Mesangial cell (primary cell): ENCODE measurements at places on chromosomes 6 and 20. TPM values are rescaled to one million over a fixed set of nuclear protein-coding genes. Genes with fewer than 3 reads are reported as not detected.

SEL1L2 gene
- total RNA-seq, result not detected in 2 replicates

B3GAT2 gene
- total RNA-seq, result not detected in 2 replicates

BTBD9 gene
- 2.4 and 6.7 TPM in 2 replicates for total RNA-seq

TOX2 gene
- total RNA-seq, result 5.1 and 6.6 TPM in 2 replicates

ISM1 gene
- total RNA-seq, result 0.33 and 1.5 TPM in 2 replicates

OXT gene
- total RNA-seq, result not detected in 2 replicates

SLC25A27 gene
- 1.3 and 2.5 TPM in 2 replicates for total RNA-seq

TBXT gene
- not detected in 2 replicates for total RNA-seq

SIRPG gene
- not detected in 2 replicates for total RNA-seq

SLC17A9 gene
- 12.5 and 33.6 TPM in 2 replicates for total RNA-seq

PSORS1C2 gene
- not detected in 2 replicates for total RNA-seq

KIFC1 gene
- total RNA-seq, result 9.0 and 126 TPM in 2 replicates

WFDC10B gene
- not detected in 2 replicates for total RNA-seq

WFDC8 gene
- total RNA-seq, result not detected in 2 replicates

RIPPLY2 gene
- not detected in 2 replicates for total RNA-seq

L3MBTL1 gene
- total RNA-seq, result 3.3 and 10.3 TPM in 2 replicates

FOXF2 gene
- not detected in 2 replicates for total RNA-seq

SIRPB1 gene
- 4.1 and 6.2 TPM in 2 replicates for total RNA-seq

RNF39 gene
- total RNA-seq, result not detected in 2 replicates

RNF182 gene
- total RNA-seq, result 3.7 and 3.8 TPM in 2 replicates

EBF4 gene
- total RNA-seq, result 0.98 and 7.2 TPM in 2 replicates

AFG1L gene
- total RNA-seq, result 2.1 and 4.6 TPM in 2 replicates

BNIP5 gene
- not detected in 2 replicates for total RNA-seq

NR2E1 gene
- total RNA-seq, result not detected in 2 replicates

MYLK2 gene
- 0.65 and 0.76 TPM in 2 replicates for total RNA-seq

C6orf52 gene
- total RNA-seq, result 1.6 TPM in 1 of 2 replicates, not detected in the other

DEFB118 gene
- total RNA-seq, result not detected in 2 replicates

OPN5 gene
- not detected in 2 replicates for total RNA-seq

ULBP2 gene
- 2.8 and 6.4 TPM in 2 replicates for total RNA-seq

EPHA7 gene
- total RNA-seq, result 1.1 and 26.4 TPM in 2 replicates

HMGN3 gene
- total RNA-seq, result 42.2 and 44.0 TPM in 2 replicates

RGS17 gene
- total RNA-seq, result 2.5 and 5.2 TPM in 2 replicates

IP6K3 gene
- 0.98 and 8.2 TPM in 2 replicates for total RNA-seq

LPA gene
- total RNA-seq, result not detected in 2 replicates

EDN3 gene
- total RNA-seq, result not detected in 2 replicates

RSPH4A gene
- total RNA-seq, result 0.13 and 0.16 TPM in 2 replicates

CHMP4B gene
- total RNA-seq, result 33.1 and 34.1 TPM in 2 replicates

MYH7B gene
- total RNA-seq, result under 0.01 and 0.76 TPM in 2 replicates

CRIP3 gene
- total RNA-seq, result not detected in 2 replicates

ECT2L gene
- total RNA-seq, result not detected in 2 replicates

LAMA2 gene
- total RNA-seq, result 0.81 and 6.3 TPM in 2 replicates

DOP1A gene
- 3.1 and 7.9 TPM in 2 replicates for total RNA-seq

PSORS1C1 gene
- 0.49 and 1.4 TPM in 2 replicates for total RNA-seq

HLA-DRA gene
- total RNA-seq, result not detected in 2 replicates

HLA-DRB5 gene
- not detected in 2 replicates for total RNA-seq

EPB41L2 gene
- total RNA-seq, result 30.0 and 56.4 TPM in 2 replicates

RBBP8NL gene
- total RNA-seq, result not detected in 2 replicates

CST2 gene
- total RNA-seq, result 1.5 and 17.5 TPM in 2 replicates

CLDN20 gene
- not detected in 2 replicates for total RNA-seq

LIN28B gene
- 0.13 TPM in 1 of 2 replicates, not detected in the other for total RNA-seq

SLC24A3 gene
- total RNA-seq, result 0.16 and 0.76 TPM in 2 replicates

GDAP1L1 gene
- not detected in 2 replicates for total RNA-seq

HLA-DMB gene
- 0.65 and 2.5 TPM in 2 replicates for total RNA-seq

TRIM15 gene
- total RNA-seq, result not detected in 2 replicates

SAMD3 gene
- 0.25 and 0.33 TPM in 2 replicates for total RNA-seq

WFDC2 gene
- 0.98 and 9.8 TPM in 2 replicates for total RNA-seq

ULBP1 gene
- 0.81 and 2.8 TPM in 2 replicates for total RNA-seq

EYS gene
- total RNA-seq, result not detected in 2 replicates
